Panc1 (cell line): ENCODE measurements at places on chromosomes 16 and 17.

DNA sequence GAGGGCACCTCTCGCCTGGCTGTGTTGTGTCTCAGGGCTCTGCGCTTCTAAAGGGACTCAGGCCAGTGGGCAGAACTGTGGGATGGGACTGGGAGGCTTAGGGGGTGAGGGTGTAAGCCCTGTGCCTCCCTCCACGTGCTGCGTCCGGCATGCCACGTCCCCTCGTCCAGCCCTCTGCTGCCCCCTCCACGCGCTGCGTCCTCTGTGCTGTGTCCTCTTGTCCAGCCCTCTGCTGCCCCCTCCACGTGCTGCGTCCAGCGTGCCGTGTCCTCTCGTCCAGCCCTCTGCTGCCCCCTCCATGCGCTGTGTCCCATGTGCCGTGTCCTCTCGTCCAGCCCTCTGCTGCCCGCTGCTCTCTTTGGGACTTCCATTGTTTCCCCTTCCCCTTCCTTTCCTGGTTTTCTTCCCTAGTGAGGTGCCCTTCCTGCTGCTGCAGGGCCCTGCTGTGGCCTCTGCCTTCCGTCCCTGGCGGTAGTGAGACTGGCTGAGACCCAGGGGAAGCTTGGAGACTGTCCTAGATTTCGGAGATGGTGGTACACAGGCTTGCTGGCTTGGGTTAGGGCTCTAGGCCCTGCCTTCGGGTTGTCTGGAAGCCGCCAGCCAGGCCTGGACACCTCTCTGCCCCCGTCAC lies 6.4 kb upstream of the ZNF750 start:
- no peak for DNase-seq

GRCh38 chr16:78990309-78990701 lies 610.2 kb downstream of the MAF start:
- no peak for DNase-seq

GRCh38 chr16:2493605-2494004 lies 18.7 kb downstream of the TBC1D24 start:
- DNase-seq, result no peak

GRCh38 chr17:49968405-49969133 lies 421 bp upstream of the DLX4 start:
- DNase-seq, result no peak

DNA sequence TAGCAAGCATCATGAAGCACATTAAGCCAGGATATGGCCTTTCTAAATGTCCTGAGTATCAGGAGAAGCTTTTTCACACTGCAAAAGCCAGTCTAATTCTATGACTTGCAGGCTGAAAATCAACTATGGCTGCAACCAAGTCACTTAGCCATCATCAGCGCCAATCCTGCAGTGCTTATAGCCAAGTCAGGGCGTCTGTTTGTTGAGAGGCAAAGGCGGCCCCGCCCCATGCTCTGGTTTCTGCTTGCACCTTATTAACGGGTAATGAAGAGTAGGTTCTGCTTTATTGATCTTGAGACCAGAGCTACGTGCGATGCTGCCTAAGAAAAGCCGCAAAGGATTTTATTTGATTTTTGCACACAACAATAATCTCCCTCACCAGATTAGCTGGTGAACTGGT lies 88.4 kb downstream of the CDH13 start:
- no peak for DNase-seq

DNA sequence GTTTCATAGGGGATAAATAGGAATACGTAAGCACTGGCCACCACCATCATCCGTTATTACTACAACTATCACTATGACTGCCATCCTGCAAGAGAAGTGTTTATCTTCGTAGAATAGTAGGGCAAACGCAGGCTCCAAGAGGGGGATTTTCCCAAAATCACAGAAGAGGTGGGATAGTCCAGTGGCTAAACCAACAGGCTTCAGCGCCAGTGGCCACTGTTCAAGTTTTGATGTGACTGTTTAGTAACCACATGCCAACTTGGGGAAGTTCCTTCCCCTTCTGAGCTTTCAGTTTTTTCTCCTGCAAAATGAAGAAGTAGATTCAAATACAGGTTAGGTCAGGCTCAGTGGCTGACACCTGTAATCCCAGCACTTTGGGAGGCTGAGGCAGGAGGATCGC lies 60.7 kb upstream of the GRIN2A start:
- no peak for DNase-seq

- no peak for DNase-seq
Observed at GRCh38 chr16:2043667-2044451, 3.8 kb downstream of the NTHL1 start.

DNA sequence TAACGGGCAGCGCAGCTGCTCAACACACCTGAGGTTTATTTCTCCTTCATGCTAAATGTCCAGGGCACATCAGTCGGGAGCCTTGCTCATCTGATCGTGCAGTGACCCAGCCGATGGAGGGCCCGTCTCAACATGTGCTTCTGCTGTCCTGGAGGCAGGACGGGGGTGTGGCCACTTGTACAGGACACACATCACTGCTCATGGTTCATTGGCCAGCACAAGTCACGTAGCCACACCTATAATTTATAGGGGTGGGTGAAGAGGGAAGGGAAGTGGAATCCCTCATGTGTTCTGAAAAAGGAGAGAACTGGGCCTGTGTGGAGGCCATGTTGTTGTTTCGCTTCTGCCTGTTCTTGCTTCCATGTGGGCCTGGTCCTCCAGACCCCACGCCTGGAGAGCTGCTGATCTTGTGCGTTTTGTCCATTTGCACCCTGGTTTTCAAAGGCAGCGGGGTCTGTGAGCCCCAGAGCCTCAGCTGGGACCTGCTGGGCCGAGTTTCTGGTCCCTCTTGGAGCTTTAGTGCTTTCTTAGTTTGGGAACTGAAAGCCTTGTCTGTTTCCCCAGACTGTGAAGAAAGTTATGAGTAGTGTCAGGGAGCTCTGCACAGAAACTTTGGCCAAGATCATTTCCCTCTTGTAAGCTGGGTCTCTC lies 60.5 kb downstream of the CMIP start:
- DNase-seq, result no peak

GRCh38 chr17:78125138-78125913 lies 3.2 kb downstream of the TMC6 start:
- DNase-seq, result no peak

DNA sequence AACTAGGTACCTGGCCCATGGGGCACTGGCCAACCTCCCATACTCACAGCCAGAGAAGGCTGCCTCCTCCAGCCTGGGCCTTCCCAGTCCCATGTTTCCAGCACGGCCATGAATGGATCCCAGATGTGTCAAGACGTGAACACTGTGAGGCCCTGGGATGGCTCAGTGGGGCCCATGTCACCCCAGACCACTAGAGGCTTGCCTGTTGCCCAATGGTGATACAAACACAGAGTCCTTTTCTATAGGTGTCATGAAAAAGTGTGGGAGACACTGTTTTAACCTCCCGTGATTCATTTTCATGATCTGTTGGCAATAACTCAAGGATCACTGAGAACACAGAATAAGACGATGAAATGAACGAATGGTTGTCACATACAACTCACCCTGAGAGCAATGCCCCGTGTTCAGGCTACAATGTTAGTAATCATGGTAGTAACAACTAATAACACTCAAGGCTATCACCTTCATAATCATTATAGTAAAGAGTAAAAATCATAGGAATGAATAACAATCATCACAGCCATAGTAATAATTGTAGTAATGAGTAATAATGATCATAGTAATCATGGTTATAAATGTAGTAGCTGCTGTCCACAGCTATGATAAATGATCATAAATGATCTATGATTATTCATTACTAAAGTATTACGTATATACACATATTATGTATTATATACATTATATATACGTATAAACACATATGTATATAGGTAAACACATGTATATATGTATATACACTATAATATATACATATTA lies 64.0 kb downstream of the DYNLRB2 start:
- DNase-seq, result no peak

DNA sequence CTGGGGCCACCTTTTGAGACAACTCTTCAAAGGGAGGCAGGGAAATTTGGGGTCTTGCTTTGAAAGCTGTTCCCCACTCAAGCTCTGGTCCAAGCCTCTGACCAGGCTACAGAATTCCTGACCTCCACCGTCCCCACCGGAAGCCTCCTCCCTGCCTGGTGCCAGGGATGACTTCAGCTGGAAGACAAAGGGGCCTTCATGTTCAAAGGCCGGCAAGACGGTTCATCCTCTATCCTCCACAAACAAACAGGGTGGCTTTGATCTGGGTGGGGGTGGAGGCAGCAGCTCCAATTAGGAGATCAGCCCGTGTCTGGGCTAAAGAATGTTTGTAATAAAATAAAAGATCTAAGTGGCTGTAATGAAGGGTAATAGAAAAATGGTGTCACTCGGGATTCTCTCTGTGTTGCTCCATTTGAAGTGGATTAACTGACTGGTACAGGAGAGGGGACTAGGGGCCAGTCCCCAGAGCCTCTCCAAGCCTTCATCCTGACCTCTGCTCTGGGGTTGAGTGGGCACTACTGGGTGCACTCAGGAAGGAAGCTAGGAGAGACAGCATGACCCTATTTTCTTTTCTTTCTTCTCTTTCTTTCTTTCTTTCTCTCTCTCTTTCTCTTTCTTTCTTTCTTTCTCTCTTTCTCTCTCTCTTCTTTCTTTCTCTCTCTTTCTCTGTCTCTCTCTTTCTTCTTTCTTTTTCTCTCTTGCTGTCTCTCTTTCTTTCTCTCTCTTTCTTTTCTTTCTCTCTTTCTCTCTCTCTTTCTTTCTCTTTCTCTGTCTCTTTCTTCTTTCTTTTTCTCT lies 27.5 kb upstream of the NKD1 start:
- no peak for DNase-seq

- DNase-seq, result no peak
Observed at GRCh38 chr17:80889231-80890195, 102.1 kb upstream of the CHMP6 start.

DNA sequence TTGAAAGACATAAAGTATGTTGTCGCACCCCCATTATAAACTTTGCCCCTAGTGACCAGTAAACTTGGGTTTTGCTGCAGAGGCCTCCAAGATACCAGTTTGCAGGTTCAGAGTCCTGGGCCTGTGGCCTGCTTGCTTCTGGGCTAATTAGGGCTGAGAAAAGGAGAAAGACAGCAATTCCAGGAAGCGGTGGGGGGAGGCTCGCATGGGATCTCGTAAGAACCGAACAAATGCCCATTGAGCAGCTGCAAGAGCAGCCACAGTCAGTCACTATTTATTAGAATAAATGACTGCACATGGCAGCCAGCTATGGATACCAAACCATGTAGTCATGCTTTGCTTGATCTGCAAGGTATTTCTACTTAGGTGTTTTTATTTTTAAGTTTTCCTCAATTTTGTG lies 4.9 kb downstream of the SHISA9 start:
- no peak for DNase-seq

DNA sequence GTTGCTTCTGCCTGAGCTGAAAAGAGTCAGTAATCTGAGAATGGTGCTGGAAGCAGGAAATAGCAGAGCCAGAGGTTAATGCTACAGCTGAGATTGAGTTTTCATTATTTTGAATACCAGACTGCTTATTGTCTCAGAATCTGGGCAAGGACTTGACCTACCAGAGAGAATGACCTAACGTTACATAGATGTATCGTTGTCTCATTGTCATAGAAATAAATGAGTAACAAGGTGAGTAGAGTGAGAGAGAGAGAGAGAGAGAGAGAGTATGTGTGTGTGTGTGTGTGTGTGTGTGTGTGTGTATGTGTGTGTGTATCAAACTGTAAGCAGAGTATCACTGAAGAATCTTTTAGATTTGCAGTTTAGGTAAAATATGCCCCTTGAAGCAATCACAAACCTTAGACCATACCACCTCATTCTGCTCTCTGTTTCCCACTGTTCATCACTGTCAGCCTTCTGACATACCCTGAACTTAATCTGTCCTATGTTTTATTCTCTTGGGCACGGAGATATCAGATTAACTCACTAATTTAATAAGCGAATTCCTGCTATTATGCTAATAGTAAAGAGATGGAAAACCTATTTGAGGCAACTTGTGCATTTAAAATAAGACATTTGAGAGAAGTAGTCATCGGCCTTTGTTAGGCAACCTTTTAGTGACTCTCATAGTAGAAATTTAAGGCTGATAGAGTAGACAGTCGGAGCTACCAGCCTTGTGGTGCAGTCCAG lies 87.8 kb downstream of the CYB561 start:
- DNase-seq, result no peak
